ENCODE measurements at places on chromosomes 13 and 19.

- no peak for DNase-seq
Observed at GRCh38 chr13:99208185-99208584, 7.5 kb downstream of the UBAC2 start.

GRCh38 chr19:47432091-47432490 lies 12.8 kb upstream of the MEIS3 start:
- no peak for DNase-seq

DNA sequence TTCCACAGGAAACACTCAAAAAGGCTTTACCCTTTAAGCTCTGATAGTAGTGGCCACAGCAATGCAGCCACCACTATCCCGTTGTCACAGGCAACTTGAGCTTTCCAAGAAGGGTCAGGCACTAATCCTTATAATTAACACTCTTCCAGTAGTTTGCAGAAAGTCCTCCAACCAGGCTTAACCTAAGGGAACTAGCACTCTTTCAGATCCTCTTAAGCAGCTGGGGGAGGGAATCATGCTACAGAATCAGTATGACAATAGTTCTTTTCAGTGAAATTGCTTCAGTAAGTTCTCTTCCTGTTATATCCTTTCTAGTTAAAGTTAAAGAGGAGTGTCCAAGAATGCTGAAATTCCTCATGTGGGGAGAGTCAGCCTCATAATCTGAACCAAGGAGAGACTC lies 82.2 kb downstream of the TNFSF11 start:
- no peak for DNase-seq

GRCh38 chr19:49890349-49891311 lies 6.1 kb downstream of the IL4I1 start:
- DNase-seq, result no peak
